ENCODE measurements at places on chromosomes 6 and 20. TPM values are rescaled to one million over a fixed set of nuclear protein-coding genes. Genes with fewer than 3 reads are reported as not detected.

The TBCC gene
- polyA plus RNA-seq = 140 TPM

The CTAGE9 gene
- polyA plus RNA-seq = not detected

The FHL5 gene
- polyA plus RNA-seq = not detected

The POU5F1 gene
- polyA plus RNA-seq = not detected

The OR2H1 gene
- polyA plus RNA-seq = not detected

DNA sequence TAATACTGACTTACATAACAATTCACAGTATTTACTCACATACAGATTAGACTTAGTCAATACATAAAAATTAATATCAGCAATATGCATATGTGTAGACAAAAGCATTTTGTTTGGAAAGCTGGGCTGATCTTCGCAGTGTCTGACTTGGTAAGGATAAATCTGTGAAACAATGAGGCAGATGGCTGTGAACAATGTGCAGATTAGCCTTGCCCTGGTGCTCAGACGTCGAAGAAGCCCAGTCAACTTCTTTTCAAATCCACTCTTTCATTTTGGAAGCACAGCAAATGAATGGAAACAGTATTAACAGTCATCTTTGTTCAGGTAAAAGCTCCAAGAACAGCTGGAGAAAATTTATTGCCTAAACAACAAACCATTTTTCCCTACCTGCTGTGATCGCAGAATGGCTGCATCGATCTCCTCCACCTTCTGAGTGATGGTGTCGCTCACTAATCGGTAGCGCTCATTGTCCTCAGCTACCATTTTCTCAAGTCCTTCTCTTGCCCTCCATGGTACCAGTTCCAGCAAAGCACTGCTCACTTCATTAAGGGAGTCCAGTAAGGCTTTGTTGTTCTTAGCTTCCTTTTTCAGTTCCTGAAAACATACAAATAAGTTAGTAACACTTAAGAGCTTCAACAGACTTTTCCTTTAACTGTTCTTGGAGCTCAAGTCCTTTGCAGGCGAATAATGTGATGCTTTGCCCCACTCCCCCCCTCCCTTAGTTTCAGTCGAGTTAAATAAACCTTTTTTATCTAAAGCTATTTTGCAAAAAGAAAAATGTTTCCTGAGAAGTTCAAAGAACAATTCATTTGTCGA, 116.5 kb downstream of the DST start:
- H3K27ac ChIP-seq = no peak overlapping the region
- no peaks in the 10 kb centered on the region for H3K27me3 ChIP-seq
- H3K4me3 ChIP-seq = no peak overlapping the region
- no peak for DNase-seq

DNA sequence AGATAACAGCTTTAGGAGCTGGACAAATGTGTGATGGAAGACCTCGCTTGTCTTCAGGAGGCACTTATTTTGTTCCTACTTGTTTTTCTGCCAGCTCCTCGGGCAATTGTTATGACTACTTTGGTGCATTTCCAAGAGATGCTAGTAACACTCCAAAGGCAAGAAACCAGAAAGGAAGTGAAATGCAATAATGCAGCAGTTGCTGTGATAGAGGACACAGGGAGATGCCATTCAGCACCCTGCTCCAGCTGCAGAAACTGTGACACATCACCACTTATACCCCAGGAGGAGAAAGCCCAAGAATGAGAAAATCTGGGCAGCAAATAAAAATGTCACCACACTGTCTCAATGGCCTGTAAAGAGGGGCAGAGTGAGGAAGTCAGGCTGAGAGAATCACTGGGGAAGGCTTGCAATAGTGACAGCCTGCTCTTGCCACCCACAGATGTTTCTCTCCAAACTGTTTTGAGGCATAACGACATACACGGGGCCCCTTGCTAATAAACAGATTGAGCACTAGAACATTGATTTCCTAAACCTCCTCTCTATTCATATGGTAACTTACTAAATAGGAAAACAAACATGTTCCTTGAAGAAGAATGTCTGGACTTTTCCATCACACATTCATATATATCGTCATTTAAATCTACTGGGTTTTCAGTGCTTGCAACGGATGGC, 231.0 kb upstream of the PRND start:
- H3K27me3 ChIP-seq = peaks cover 9% of the 10 kb centered on the region
- H3K4me1 ChIP-seq = no peaks in the 10 kb centered on the region
- no peak overlapping the region for H3K27ac ChIP-seq
- DNase-seq = no peak
- no peaks in the 10 kb centered on the region for H3K36me3 ChIP-seq
- H3K4me3 ChIP-seq = no peak overlapping the region

- no peaks in the 10 kb centered on the region for H3K36me3 ChIP-seq
- no peak overlapping the region for H3K27ac ChIP-seq
- no peak overlapping the region for H3K4me3 ChIP-seq
- no peaks in the 10 kb centered on the region for H3K4me1 ChIP-seq
- H3K27me3 ChIP-seq = no peaks in the 10 kb centered on the region
Observed at GRCh38 chr6:76697585-76697984, 625.1 kb upstream of the IMPG1 start.

DNA sequence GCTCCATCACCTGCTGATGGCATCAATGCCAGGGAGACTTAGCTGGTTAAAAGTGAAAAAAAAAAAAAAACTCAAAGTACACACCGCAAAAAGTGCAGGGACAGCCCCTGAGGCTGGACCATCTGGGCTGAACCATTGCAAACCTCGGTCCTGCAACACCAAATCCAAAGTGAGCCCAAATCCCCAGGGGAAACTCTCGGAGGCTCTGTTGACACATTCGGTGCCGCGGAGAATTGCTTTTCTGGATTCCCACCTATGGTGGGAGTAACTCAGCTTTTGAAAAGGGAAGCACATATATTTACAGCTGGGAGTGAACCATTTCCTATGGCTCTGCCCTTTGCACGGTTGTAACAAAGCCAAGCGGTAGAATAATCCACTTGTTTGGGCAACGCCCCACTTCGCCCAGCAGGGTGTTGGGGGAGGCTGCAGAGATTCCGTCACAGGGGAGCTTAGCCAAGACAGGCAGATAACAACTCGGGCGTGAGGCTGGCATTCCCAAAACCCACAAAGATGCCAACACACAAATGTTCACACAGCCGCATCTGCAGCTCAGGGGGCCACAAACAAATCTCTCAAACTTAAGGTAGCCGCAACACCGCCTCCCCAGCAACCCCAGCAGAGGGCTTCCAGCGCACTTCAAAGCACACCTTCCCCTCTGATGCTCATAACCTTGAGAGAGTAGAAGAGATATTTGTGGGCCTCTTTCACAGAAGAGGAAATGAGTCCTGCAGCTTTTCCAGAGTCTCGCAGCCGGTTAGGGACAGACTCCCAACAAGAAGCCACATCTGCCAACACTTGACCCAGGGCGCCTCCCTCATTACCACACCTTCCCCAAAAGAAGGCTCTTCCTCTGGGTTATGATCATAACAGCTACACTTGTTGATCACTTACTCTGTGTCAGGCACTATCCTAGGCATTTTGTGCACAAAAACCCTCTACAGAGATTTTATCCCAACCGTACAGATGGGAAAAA, 11.4 kb downstream of the ZC3H12D start:
- H3K36me3 ChIP-seq = no peaks in the 10 kb centered on the region
- no peak overlapping the region for H3K27ac ChIP-seq
- H3K4me1 ChIP-seq = no peaks in the 10 kb centered on the region
- no peak for DNase-seq
